ENCODE measurements at places on chromosomes 4 and X.

- DNase-seq = no peak
Observed at GRCh38 chr4:127622921-127623796, 9.6 kb upstream of the INTU start.

DNA sequence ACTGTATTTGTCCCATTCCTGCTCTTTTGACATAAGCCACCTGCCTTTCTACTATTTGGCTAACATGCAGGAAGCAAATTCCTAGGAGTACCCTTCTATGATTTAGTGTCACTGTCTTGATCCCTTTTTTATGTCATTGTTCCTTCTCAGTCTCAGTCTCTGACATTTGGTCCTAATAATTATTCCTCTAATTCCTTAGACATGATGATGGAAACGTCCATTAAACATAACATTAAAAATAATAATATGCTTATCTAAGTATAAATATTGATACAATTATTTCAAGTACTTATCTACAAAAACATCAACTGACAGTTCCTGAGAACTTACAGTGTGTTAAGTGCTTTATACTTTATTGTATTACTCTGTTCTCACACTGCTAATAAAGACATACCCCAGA, 857.0 kb upstream of the LCORL start:
- DNase-seq = no peak

DNA sequence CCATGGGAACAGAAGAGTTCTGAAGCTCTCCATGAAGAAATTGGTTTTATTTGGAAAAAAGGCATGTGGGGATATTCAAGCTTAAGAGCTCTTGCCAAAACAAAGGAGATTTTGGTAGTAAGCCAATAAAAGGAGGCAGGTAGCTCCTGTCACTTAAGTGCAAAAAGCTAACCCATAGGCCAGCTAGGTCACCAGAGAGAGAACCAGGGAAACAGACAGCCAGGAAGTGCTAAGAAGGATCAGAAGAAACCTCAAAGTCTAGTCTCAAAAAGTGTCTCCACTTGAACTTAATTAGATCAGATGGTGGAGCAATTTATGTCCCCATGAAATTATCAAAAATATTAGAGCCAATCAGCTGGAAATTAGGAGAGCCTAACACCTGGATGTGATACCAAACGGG, 49.2 kb downstream of the CD40LG start:
- DNase-seq = no peak

DNA sequence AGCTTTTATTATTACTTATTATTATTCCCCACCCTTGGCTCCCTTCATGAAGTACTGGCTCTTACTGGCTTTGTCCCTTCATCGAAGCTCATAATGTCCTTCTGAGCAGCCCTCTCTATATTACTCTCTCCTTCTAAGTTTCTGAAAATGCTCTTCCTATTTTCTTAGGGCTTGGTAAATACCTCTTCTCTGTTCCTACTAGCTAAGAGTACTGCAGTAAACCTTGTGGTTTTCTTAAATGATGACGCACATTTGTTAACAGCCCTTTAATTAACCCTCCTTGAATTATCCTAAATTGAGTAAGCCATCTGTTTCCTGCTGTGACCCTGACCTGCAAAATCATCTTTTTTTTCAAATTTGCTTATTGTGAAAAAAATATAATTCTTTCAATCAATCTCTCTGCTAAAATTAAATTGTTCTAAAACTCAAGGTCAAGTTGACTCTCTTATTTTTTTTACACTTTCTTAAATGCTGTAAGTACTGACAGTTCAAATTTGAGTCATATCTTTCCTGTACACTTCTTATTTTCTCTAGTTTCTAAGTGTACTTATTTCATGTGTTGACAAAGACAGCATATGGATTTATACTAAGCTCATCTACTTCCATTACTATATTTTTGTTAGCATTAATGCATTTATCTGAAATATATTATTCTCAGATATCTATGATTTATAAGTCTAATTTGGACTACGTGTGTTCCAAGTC, 148.9 kb downstream of the ADAM29 start:
- DNase-seq = no peak

- no peak for DNase-seq
Observed at GRCh38 chrX:39753293-39753996, 344.3 kb downstream of the BCOR start.

DNA sequence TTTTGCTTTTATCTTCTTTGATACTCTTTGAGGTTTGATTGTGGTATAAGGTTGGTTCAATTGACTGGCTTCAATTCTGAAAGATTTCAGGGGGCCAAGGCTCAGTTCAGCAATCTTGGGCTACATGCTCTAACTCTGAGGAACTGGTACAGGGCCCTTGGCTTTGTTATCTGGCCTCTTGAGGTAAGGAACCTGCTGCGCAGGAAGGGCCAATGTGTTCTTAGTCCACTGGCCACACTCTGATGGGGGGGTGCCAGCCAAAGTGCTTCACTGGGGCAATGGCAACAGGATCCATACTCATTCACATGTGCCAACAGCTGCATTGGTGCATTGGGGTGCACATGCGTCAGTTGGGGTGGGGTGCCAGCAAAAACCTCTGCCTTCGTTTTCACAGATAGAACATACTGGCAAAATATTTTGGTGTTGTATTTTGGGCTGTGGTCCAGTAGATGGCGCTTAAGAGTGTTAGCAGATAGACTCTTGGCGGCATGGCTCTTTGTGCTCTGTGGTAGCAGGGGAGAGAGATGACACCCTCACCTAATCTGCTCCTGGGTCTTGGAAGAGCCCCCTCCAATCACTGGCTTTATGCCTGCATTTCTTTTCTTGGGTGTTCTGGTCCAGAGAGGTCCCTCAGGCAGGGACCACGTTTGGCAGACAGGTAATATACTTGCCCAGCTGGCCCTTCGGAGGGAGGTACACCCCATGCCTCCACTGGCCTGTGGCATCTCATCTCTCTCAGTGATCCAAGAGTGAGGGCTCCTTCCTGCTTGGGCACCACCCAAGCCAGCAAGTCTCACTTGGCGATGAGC, 42.9 kb downstream of the NDST3 start:
- no peak for DNase-seq

DNA sequence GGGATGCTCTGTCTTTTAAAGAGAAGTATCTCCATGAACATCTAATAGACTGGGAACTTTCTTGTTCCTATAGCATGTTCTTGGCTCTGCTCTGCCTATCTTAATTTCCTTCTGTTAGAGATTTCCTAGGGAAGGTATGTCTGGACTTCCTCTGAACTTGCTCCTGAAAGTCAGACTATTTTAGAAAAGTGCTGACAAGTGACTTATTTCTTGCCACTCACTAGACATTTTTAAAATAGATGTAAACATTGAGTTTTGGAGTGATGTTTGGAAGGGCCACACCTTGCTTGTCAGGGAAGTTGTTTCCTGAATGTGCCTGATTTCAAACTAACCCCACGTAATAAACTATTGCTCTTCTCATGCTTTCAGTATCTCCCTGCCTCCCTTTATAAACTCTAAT, 62.4 kb upstream of the ATP8A1 start:
- no peak for DNase-seq

DNA sequence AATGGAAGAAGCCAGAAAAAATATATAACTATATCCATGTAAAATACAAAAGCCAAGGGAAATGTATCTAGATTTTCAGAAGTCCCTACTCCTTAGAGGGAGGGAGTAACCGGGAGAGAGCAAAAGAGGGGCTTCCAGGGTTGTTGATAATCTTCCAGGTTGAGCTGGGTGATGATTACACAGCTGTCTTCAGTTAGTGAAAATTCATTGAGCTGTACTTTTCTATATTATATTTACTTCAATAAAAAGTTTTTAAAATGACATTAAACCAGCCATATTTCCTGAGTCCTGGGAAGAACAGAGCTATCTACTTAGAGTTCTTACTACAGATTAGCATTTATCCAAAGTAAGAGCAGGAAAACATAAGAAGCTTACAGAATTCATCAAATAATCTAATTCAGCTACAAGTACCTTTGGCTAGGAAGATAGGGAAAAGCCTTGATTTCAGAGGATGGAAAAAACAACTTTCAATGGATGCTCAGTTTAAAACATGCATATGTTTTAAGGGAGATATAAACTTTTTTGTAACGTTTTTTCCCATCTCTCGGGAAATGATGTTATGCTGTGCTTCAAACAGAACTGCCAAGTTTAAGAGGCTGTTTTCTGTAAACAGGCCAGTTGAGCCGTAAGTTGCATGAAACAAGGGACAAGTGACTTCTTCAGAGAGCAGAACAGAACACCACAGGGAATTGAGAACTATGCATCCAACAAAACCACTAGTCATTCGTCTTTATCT, 204.6 kb downstream of the SCFD2 start:
- DNase-seq = no peak

DNA sequence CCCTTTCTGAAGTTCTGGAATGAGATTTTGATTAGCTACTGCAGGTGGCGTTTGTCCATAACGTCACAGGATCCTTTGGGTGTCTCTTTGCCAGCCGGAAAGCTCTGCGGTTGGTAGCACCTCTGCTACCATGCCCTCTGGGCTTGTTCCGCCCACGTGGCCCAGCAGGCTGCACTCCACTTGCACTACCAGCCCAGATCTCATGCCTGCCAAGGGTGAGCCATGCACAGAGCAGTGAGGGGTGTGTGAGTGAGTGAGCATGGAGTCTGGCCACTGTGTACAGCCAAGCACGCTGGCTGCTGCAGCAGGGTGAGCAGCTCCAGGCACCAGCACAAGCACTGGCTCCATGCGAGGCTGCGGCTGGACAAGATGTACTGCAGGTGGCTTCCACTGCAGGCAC, 6.6 kb upstream of the HNRNPD start:
- DNase-seq = no peak

GRCh38 chr4:47562297-47562696, 77.2 kb downstream of the ATP10D start:
- no peak for DNase-seq

- no peak for DNase-seq
Observed at GRCh38 chrX:1536712-1537030, 314 bp downstream of the P2RY8 start.

GRCh38 chr4:8838961-8839431, 32.6 kb downstream of the HMX1 start:
- no peak for DNase-seq

- DNase-seq = no peak
Observed at GRCh38 chr4:142348613-142349021, 497.5 kb downstream of the INPP4B start.

DNA sequence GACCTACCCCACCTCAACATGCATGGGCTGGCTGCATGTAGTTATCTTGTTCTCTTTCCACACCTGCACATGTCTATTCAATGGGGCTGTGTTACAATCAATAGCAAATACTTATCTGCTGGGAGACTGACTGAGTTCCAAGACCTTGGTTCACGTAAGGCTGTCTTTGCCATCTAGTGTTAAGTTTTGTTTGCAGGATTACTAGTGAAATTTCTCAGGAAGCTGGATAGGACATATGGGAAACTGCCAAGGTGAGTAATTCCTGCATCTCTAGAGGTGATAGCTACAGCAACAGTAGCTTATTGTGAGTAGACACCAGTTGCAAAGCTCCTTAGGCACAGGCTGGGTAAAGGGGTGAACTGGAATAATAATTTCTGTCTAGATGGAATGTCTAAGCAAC, 177.5 kb downstream of the ENOX2 start:
- DNase-seq = no peak

GRCh38 chr4:170111085-170111484, 21.3 kb upstream of the AADAT start:
- no peak for DNase-seq

GRCh38 chr4:170229006-170229405, 139.2 kb upstream of the AADAT start:
- no peak for DNase-seq

- peak; percentile 57 for DNase-seq
Observed at GRCh38 chr4:153152501-153153338, 51.5 kb upstream of the TRIM2 start.

- no peak for DNase-seq
Observed at GRCh38 chr4:58163156-58163555, 1053.0 kb upstream of the IGFBP7 start.

DNA sequence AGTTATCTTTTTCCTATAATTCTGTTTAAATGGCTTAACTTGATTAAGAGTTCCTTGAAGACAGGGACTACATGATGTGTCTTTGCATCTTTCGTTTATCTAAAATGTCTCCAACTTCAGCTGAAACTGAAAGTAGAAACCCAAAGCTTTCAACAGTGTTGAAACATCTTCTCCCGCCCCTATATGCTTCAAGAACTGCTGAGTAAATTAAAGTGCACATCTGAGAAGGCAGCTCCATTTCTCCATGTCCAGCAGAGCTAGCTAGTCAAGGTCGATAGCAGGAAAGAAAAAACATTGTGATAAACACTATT, 185.7 kb upstream of the TBL1X start:
- no peak for DNase-seq

DNA sequence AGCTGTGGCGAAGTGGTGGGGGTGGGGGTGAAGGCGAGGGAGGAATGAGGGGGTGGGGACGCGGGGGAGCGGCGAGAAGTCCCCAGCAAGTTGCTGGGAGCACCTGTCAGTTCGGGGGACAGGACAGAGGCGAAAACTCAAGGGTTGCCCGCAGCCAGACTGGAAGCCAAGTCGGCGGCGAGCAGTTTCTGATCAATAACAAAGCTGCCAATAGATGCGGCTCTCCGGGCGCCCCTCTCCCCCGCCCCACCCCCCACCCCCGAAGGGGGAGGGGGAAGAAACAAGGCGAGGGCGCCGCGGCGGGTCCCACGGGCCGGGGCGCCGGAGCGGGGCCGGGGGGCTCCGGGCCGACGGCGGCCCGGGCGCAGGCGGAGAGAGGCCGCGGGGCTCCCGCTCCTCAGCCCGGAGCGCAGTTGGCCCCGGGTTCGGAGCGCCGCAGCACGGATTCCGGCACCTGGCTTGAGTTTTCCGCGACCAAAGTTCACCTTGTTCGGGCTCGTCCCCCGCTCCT, 379 bp downstream of the PDGFC start:
- no peak for DNase-seq

DNA sequence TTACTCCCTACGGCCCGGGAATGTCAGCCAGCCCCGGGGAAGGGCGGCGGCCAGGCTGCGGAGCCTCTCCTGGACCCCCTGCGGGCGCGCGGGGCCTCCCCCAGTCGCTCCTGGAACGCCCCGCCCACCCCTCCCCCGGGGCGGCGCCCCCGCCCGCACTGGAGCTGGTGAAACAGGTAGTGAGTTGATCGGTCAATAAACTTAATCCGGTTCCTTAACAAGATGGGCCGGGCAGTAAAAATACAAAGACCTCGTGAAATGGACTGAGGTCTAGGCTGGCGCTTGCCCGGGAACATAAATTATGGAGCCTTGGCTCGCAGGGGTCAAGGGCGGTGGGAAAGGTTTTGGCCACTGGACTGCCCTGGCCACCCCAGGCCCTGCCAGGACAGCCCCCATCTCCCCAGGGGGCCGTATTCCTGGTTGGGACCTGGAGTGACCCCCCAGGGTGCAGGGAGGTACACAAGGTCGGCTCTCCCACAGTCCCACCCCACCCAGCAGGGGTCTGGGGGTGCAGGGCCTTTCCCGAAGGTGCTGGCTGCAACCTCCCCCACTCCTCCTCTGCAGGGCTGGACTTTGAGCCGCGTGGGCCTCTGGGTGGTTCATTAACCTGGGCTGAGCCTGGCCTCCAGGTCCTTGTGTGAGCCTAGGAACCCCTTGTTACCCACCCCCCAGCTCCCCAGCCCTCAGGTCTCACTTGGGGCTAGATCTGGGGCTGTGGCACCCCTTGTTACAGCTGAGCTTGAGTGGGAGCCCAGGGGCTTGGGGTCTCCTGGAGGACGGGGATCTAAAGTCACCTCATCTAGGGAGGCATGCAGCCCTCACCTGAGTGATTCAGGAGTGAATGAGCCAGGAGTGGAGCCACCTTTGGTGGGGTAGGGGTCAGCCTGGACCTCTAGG, 2.5 kb downstream of the FGFR3 start:
- DNase-seq = no peak

Data from activated naive CD4-positive, alpha-beta T cell (primary cell).